ENCODE measurements at places on chromosomes 7 and 10. TPM values are rescaled to one million over a fixed set of nuclear protein-coding genes. Genes with fewer than 3 reads are reported as not detected.

Gene STEAP1
- 24.9 TPM for total RNA-seq

Gene PAX4
- not detected for total RNA-seq

Gene GNGT1
- not detected for total RNA-seq

Gene PRKCQ
- 7.1 TPM for total RNA-seq

- peak; percentile 23 for DNase-seq
These were observed 208.6 kb upstream of the CCDC6 start for GRCh38 chr10:60114765-60115586.
